Stimulated activated CD4-positive, alpha-beta T cell treated with anti-CD3 and anti-CD28 coated beads, Interleukin-12 subunit alpha, Interleukin-12 subunit beta, amount 100 ng/mL, for 24 hours (primary cell): ENCODE measurements at places on chromosomes 5 and 9.

DNA sequence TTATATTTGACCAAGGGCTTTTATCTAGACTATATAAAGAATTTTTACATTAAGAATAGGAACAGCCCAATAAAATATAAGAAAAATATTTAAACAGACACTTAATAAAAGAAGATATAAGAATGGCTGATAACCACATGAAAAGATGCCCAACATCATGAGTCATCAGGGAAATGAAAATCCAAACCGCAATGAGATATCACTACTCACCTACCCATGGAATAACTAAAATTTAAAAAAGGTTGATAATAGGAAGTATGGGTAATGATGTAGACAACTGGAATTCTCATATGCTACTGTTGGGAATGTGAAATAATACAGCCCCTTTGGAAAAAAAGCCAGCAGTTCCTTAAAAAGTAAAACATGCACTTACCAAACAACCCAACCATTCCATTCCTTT, 206.9 kb upstream of the PCSK5 start:
- DNase-seq = no peak

GRCh38 chr5:16736158-16736995, 119.6 kb upstream of the RETREG1 start:
- no peak for DNase-seq

GRCh38 chr9:110847671-110848070, 179.1 kb downstream of the MUSK start:
- no peak for DNase-seq

GRCh38 chr9:18921366-18922075, 111.5 kb downstream of the SAXO1 start:
- no peak for DNase-seq

DNA sequence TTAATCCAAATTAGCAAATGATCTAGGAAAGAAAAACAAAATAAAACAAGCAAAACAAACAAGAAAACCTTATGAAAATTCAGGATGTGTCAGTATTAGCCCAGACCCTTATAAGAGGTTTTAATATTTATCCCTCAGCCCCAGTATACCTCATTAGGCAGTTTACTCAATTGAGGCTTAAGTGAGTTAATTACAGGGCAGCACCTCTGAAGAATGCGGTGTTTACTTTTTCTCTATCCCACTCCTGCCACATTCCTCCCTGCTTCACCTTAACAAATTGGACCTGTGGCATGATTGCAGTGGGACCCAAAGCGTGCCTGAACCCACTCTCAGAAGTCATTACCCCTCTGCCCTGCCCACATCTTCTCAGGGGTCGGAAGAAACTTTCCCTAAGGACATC, 67.1 kb downstream of the SIL1 start:
- no peak for DNase-seq

DNA sequence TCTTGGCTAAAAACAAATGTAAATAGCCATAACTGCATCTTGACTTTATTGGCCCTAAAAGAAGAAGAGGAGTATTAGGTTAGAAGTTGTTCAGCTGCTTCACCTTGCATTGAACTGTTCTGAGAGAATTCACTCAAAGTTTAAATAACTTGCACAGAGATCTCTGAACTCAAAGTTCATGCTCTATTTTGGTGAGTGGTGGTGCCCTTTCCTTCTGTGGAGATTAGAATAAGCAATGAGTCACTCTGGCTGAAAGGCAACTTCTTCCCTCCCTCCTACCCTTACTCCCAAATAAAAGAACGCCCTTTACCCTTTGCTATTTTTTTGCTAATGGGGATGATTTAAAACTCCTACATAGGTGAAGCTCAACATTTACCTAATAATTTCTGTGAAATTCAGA, 48.9 kb downstream of the ERMP1 start:
- no peak for DNase-seq

DNA sequence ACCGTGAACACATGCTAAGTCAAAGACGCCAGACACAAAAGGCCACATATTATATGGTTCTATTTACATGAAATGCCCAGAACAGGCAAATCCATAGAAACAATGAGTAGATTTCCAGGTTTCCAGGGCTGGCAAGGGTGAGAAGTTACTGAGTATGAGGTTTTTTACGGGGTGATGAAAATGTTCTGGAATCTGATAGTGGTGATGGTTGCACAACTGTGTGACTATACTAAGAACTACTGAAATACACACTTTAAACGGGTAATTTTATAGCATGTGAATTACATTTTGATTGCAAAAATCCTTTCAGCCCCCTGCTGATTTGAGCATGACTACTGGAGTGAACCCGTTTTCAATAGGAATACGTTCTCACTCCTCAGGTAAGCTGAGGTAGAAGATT, 46.7 kb upstream of the TBC1D9B start:
- DNase-seq = no peak

- DNase-seq = no peak
Measured at GRCh38 chr5:156326718-156327259, at the start of gene SGCD. TSS of gene SGCD (plus strand) at chr5:156327164.

DNA sequence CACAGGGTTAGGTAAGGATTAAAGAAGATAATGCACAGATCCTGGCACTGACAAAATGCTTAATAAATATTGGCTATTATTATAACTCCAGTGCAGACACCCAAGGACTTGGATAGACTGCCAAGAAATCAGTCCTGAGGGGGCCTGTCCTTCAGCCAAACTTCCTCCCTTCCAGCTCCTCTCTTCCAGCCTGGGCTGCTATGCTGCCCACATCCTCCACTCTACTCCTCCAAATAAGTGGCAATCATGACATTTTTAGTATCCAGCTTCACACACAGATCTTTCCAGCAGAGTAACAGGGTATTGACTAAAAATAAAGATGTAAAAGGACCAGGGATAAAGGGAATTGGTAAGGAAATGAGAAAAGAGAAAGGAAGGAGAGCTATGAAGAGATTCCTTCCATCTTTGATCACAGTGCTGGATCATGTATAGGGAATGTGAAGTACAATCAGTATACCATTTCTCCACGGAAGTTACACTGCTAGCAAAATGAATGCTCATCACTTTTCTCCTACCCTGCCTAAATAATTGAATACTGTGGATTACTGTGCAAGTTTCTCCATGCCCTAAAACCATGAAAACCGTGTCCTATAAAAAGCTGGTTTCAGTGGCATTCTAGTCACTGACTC, 136.0 kb upstream of the OSMR start:
- DNase-seq = no peak

DNA sequence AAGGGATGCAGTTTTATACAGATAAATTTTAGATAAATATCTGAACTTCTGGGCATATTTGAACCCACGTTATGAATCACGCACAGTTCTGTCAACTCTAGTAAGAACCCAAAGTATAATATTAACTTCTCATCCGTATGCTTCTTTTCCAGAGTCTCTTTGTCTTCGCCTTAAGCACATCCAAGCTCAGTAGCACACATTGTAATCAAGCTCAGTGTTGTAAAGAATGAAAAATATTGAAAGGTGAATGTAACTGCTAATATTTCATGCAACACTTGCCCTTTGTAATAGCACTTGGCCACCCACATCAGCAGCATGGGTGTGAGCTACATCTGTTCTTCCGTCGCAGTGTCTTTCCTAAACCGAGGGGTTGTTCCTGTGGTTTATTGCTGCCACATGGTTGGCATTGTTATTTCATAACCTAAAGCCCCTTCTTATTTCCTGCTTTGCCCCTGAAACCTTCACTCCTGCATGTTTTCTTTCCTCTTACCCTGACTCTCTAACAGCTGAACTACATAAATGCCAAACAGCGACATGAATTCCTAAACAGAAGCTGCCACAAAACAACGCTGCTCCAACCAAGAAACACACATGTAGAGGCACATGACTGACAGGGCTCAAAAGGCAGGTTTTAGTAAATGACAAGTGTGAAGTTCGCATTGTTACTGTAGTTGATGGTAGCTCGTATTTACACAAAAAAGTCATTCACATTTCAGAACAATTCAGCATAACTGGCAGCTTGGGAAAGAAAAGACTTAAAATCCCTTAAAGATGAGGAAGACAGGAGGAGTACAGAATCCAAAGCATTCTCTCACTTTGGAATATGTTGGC, 190.1 kb upstream of the MEF2C start:
- DNase-seq = no peak
